ENCODE measurements at places on chromosomes 7 and 10.

DNA sequence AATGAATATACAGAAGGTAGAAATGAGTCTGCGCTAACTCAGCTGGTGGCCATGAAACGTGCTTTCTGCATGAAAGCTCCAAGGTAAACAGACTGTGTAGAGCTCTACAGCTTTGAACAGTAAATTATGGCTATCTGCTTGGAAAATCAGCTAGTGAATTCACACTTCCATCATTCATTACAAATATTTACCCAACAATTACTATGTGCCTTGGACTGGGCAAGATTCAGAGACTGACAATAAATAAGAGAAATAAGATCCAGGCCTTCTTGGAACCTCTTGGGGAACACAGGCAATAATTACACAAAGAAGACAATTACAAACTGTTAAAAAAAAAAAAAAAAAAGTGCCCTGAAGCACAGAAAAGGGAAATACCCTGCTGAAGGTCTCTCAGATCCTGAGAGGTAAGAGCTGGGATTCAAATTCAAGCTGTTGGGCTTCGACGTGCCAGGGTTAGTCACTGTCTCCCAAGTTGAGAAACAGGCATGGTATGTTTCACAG is 15.8 kb downstream of the TSPAN12 start:
- no peak for DNase-seq

GRCh38 chr7:4742852-4743251 is 32.6 kb upstream of the AP5Z1 start:
- DNase-seq, result no peak

GRCh38 chr7:70735313-70735712 is 396.6 kb upstream of the GALNT17 start:
- no peak for DNase-seq

DNA sequence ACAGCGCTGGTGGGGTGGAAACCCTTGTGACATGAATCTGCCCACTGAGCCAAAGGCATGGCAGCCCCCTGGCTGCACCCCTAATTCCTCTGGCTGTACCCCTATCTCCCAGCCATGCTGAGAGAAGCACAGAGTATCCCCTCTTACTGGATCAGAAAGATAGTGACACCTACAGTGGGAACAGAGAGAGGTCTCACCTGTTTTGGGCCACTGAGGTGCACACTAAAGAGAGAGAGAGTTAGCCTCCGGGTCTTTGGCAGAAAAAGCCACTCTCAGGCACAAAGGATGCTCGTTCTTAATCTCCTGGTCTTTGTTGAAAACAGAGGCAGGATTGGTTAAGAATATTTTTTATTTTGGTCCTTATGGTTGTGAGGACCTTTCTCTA is 11.3 kb downstream of the TSPAN14 start:
- DNase-seq, result no peak

DNA sequence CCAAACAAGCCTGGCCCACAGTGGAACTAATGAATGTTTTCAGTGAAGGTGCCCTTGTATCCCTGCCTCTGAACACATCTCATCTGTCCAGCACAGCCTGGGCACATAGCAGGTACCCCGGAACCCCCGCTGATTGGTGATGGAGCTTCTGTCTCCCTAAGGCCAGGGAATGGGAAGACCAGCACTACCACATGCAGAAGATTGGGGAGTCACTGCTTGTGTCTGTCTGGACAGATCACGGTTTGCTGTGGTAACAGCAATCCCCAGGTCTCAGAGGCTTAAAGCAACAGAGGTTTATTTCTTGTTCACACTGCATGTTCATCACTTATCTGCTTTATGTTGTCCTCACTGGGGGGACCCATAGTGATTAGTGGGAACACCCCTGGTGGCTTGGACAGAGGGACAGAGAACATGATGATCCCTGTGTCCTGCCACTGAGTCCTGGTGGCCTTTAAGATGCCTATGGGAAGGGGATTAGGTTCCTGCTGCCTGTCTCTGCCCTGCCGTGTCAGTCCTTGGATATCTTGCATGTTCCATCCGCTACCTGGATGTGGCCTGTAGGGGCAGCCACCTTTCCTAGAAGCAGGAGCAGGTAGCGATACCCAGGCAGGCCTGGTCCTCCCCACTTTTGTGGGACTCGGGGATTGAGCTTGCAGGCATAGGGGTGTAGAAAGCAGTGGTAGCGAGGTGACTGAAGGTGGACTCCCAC is 3.6 kb downstream of the TSPAN14 start:
- no peak for DNase-seq

DNA sequence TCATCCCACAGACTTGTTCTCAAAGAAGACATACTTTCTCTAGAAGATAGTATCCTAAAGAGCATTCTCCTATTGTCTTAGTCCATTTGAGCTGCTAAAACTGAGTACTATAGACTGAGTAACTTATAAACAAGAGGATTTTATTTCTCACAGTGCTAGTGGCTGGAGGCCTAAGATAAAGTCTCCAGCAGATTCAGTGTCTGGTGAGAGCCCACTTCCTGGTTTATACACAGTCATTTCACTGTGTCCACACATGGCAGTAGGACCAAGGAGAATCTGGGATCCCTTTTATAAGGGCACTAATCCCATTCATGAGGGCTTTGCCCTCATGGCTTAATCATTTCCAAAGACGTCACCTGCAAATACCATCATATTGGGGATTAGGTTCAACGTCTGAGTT is 68.7 kb downstream of the LRRC17 start:
- DNase-seq, result no peak

DNA sequence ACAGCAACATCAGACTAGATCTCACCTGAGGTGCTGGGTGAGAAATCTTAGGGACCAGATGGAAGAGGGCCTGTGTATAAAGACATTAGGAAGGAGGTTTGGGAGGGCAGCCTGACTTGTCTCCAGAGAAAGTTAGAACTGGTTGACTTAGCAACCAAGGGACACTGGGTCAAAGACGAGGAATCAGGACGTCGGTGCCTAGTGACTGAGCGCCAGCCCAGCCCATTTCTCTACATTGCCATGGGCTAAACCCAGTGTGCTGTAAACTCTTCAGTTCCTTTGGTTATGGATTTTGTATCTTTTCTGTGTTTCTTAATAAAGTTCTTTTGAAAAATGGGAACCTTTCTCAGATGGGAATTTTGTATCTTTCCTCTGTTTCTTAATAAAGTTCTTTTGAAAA is 12.3 kb downstream of the TRIM56 start:
- DNase-seq, result no peak

- DNase-seq, result no peak
These were observed 126.0 kb downstream of the DNAJB6 start for GRCh38 chr7:157462840-157463239.

DNA sequence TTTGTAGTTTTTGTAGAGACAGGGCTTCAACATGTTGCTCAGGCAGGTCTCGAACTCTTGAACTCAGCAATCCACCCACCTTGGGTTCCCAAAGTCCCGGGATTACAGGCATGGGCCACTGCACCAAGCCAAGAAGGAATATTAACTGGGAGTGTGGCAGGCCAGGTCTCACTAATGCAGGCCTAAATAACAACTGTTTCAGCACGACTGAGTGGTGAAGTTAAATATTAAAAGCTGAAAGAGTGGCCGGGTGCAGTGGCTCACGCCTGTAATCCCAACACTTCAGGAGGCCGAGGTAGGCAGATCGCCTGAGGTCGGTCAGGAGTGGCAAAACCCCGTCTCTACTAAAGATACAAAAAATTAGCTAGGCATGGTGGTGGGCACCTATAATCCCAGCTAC is 21.1 kb downstream of the CHUK start:
- no peak for DNase-seq

- DNase-seq, result no peak
These were observed 1.4 kb downstream of the LRRC18 start for GRCh38 chr10:48938281-48938680.

- no peak for DNase-seq
These were observed 258.8 kb downstream of the RPS24 start for GRCh38 chr10:78292250-78292981.

- DNase-seq, result no peak
These were observed 592.5 kb downstream of the TYW1 start for GRCh38 chr7:67589183-67589582.

GRCh38 chr10:16968416-16969041 is 151.3 kb upstream of the RSU1 start:
- DNase-seq, result no peak

GRCh38 chr7:133052826-133053225 is 29.1 kb downstream of the CHCHD3 start:
- no peak for DNase-seq

DNA sequence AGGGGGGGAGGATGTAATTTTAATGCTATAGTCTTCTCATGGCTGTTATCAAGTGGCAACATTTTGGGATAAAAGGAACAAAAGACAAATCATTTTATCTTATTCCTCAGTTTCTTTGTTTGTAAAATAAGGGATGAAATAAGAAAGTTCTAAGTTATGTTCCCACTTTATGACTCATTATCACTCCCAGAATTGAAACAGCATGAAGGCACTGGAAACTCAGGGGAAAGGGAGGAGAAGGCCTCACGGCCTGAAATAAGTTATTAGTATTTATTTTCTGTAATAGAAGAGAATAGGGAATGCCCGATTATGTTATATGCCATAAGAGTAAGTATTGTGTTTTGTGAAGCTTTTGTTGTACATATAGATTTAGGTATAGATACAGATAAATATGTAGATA is 85.0 kb upstream of the NAMPT start:
- DNase-seq, result no peak

- no peak for DNase-seq
These were observed 24.4 kb upstream of the ETV1 start for GRCh38 chr7:14013898-14014297.

DNA sequence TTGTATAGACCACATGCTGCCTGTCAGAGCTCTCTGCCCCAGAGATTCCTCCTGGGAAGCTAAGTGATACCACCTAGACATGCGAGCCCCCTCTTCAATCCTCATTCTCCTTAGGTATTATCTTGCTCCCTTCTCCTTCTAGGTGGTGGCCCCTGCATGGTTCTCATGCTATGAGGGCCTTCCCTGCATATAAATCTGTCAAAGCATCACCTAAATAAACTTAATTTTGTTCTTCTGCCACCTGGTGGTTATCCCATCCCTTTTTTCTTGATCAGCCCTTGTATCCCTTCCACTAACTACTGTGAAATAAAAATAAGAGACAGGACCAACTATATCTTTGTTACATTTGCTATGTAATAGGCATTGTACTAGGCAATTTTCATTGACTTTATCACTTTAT is 242.1 kb downstream of the CDC14C start:
- no peak for DNase-seq

- no peak for DNase-seq
These were observed 614 bp upstream of the ADAMTS14 start for GRCh38 chr10:70671619-70672164.
